ENCODE measurements at places on chromosomes 1 and 21.

- DNase-seq, result no peak
Observed at GRCh38 chr1:235502601-235503402, 1.4 kb downstream of the B3GALNT2 start.

- no peak for DNase-seq
Observed at GRCh38 chr1:74681449-74681848, 7.9 kb upstream of the ERICH3 start.

GRCh38 chr1:150187560-150187931 is 37.8 kb downstream of the PLEKHO1 start:
- DNase-seq, result no peak

DNA sequence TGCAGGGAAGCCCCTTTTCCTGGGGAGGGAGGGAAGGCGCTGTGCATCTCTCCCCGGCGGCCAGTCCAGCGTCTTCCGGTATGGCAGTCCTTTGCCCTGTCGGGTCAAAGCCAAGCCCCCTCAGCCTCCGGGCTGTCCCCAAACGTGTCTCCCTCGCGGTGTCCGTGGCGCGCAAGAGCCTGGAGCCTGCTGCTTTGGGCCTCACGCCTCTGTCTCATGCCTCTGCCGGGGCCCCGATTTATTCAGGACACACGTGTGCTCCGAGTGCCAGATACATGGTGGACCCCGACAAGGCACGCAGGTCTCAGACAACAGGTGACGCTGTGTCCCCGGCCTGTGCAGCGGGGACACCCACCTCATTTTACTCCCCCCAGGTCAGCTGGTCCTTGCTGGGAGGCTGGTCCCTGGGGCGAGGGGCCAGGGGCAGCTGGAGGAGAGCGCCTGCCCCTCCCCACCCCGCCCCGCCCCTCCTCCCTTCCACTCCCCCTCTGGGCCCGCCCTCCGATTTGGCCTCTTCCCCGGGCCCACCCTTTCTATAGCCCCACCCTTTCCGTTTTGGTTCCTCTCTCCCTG is 176.7 kb downstream of the CAMTA1 start:
- no peak for DNase-seq

- DNase-seq, result no peak
Observed at GRCh38 chr1:31012210-31012924, 53.1 kb downstream of the PUM1 start.

DNA sequence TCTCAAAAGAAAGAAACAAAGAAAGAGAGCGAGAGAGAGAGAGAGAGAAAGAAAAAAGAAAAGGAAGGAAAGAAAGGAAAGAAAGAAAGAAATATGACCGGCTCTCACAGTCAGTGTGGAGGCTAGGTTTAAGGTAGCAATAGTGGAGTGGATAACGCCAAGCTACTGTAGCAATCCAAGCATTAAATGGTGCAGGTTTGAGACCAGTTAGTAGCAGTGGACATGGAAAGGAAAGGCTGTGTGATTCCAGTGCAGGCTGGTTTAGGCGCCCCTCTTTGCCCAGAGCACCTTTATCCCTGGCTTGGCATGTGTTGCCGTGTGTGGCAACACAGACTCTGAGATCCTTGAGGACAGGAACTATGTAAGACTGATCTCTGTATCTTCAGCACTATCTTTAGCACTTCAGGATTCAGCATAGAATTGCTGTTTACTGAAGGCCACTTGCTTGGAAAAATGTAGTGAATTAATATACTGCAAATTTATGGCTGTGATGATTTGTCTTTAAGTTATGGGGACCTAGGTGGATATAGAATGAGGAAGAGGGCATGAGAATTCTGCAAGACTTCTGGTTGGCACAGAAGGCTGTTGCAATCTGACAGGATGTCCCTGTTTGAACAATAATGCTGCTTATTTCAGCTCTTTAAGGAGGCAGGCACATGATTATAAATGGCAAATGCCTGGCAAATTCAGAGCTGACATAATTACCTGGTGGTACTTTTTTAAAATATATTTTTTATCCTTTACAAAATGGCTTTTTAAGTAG is 10.8 kb upstream of the OSBPL9 start:
- DNase-seq, result no peak

DNA sequence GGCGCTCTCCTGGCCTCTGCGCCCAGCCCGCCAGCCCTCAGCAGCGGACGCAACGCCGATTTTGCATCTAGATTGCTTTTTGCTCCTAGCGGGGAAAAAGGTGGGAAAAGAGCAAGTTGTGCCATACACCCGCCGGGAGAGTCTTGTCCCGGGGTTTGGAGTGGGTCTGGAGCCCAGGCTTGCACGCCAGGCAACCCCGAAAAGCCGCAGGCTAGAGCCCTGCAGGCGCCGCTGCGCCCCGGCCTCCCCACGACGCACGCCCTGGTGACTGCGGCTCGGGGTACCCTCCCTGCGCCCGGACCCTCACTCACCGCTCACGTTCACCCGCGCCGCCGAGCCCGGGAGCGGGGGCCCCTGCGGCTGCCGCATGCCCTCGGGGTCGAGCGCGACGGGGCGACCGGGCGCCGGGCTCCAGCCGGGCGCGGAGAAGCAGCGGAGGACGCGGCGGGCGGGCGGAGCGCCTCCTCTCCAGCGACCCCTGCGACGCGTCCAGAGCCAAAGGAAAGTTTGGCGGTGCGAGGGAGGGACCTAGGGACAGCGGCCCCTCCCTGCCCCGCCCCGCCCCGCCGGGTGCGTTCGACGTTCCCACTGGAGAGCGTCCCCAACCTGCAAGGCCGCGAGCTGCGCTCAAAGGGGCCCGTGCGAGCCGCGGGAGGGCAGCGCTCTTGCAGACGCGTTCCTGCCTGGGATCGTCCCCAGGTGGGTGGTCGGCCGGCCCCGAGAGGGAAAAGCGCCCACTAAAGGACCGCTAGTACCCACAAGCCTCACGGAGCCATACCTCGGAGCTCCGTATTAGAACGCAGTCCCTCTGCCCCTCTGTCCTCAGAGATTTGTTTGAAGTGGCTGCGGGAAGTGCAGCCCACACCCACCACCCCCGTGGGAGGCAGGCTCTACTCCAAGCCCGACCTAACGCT is at the start of gene LPAR3:
TSS of gene LPAR3 (minus strand) at position 502 of the 914 bp plus-strand sequence. CDS start 27,086 bp downstream, outside the sequence.
- DNase-seq, result peak; percentile 56

DNA sequence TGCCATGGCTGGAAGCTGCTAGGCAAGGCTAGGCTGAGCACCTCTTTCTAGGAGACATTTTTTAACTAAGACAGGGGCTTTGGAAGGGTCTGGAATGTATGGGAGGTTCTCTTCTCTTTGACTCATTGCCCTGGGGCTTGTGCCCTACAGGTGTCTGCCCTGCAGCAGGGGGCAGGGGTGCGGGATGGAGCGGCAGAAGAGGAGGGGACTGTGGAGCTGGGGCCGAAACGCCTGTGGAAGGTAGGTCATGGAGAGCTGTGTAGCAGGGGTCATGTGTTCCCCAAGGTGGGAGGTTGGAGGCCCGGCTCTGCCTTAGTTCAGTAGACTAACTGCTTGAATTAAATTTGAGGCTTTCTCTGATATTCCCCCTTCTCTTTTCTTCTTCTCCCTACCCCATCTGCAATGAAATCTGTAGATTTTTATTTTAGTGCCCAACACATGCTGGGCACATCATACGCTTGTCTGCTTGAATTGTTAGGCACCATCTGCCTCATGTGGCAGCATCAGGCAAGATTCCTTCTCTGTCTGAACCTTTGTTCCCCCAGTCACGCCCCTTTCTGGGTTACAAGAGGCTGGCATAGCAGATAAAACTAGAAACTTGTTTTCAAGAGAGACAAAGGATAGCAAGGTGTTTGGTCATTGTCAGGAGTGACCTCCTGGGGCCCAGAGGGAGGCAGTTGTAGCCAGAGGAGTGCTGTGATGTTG is 18.4 kb downstream of the PPFIA4 start:
- no peak for DNase-seq

DNA sequence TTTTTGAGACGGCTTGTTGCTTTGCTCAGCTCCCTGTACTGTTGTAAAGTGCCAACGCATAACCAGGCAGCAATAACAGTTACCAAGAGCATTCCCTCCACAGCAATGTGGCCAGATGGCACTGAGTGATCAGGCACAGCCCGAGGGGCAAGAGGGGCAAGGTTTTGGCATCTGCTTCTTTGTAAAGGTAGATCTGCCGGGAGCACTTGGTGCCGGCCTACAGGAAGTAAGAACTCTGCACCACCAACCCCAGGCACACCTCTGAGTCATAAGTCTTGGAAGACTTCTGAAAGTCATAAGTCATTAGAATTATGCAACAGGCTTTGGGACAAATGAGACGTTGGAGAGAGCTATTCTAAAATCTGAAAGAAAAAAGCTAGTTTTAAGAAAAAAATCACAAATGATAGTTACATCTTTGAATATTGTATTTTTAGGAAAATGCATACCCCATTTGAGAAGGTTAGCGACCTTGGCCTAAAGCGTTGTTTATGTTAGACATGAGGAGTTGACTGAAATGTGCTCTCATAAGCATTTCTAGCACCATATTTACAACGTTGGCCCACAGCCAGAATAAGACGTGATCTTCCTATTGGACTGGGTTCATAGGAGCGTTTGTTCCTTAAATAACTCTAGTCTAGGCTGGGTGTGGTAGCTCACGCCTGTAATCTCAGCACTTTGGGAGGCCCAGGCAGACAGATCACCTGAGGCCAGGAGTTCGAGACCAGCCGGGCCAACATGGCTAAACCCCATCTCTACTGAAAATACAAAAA is 37.7 kb upstream of the MAP10 start:
- no peak for DNase-seq

DNA sequence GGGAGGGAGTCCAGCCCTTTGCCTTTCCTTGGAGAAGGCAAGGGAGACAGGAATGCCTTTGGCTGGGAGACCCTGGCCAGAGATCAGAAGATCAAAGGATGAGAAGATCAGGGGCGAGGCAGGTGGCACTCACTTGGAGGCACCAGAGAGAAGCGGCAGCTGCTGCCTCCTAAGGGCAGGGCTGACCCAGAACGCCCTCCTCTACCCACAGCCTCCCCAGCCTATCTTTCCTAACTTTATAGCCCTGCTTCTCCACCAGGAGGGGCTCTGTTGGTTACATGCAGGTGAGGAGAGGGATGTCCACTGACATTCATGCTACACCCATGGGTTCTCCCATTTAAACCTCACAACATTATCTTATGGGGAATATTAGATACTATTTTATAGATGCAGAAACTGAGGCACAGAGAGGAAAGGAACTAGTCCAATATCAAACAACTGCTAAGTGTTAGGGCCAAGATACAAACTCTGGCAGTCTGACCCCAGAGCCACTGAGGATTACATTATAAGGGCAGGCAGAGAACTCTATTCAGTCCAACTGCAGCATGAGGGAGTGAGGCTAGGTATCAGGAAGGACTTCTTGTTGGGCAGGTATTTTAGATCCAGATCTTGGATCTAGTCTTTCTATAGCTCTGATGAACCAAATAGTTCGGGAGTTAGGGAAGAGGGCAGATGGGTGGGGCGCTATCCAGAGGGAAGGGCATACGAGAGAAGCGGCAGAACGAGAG is 19.9 kb downstream of the LGR6 start:
- DNase-seq, result no peak

DNA sequence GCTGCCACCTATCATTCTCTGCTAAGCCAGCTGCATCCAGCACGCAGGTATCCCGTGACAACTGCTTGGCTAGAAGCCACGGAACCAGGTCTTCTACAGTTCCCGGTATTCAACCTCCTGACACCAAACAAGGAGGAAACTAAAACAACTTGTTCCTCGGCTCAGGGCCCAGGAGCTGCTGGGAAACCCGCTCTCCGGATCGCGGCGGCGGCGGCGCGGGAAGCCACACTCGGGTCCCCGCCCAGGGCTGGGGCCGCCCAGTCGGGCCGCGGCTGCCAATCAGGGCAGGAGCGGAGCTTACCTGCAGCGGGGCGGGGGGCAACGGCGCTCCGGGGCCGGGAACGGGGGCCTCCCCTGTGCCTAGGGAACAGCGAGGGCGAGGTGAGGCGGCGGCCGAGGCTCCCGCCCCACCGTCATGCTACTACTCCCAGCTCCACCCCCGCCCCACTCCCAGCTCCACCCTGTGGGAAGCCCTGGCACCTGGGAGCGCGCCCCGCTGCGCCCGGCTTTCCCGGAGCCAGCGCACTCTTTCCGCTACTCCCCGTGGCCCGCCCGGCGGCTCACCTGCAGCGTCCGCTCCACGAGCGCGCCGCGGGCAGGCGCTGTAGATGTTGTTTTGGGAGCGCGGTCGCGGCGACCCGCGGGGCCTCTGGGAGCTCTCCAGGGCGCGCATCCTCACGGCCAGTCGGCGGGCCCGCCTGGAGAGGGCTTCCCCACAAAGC is 12.1 kb downstream of the IL24 start:
- DNase-seq, result peak; percentile 77

DNA sequence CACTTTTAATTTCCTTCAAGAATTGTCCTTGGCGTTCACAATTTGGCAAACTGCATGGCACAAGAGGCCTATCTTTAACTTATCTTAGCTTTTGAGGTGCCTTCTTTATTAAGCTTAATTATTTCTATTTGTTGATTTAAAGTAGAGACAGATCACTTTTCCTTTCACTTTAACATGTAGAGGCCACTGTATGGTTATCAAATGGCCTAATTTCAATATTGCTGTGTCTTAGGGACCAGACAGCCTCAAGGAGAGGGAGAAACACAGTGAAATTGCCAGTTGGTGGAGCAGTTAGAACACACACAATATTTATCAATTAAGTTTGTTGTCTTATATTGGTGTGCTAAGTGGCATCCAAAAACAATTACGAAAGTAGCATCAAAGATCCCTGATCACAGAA is 1013.9 kb downstream of the KCNT2 start:
- no peak for DNase-seq

- no peak for DNase-seq
Observed at GRCh38 chr1:61337981-61338848, 255.9 kb downstream of the NFIA start.

DNA sequence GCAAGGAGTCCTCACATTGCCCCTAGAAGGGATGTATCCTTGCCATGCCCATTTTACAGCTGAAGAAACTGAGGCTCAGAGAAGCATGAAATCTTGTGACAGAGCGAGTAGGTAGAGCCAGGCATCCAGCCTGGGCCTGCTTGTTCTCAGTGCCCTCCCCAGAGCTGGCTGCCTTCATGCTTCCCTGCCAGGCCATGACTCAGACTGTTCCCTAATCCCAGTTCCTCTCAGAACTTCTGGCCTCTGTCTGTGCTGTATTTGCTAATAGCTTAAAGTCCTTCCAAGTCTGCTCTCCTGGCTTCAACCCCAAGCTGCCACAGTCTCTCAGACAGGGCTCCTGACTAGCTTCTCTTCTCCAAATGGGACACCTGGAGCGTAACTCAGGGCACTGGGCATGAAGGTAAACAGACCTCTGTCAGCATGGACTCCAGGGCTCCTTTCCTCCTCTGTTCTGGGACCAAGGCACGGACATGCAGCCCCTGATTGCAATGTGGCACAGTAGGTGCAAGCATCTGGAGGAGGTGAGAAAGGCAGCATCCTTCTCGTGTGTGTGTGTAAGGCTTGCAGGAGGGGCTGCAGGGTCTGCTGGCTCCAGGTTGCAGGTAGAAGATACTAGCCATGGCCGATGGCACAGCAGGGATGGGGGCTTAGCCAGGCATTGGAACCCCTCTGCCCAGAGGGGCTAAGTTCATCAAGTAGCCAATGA is 122.7 kb downstream of the HMGB4 start:
- DNase-seq, result no peak

DNA sequence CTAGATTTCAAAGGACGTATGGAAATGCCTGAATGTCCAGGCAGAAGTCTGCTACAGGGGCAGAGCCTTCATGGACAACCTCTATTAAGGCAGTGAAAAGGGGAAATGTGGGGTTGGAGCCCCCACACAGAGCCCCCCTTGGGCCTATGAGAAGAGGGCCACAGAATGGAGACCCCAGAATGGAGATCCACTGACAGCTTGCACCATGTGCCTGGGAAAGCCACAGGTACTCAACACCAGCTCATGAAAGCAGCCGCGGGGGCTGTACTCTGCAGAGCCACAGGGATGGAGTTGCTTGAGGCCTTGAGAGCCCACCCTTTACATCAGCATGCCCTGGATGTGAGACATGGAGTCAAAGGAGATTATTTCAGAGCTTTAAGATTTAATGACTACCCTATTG is 108.7 kb downstream of the DMRTB1 start:
- peak; percentile 32 for DNase-seq

- DNase-seq, result no peak
Observed at GRCh38 chr1:235470741-235471439, 33.4 kb downstream of the B3GALNT2 start.
